BJ (cell line): ENCODE measurements at places on chromosomes 2 and 18.

GRCh38 chr2:185174353-185174752, 564.3 kb upstream of the FSIP2 start:
- no peak for DNase-seq

DNA sequence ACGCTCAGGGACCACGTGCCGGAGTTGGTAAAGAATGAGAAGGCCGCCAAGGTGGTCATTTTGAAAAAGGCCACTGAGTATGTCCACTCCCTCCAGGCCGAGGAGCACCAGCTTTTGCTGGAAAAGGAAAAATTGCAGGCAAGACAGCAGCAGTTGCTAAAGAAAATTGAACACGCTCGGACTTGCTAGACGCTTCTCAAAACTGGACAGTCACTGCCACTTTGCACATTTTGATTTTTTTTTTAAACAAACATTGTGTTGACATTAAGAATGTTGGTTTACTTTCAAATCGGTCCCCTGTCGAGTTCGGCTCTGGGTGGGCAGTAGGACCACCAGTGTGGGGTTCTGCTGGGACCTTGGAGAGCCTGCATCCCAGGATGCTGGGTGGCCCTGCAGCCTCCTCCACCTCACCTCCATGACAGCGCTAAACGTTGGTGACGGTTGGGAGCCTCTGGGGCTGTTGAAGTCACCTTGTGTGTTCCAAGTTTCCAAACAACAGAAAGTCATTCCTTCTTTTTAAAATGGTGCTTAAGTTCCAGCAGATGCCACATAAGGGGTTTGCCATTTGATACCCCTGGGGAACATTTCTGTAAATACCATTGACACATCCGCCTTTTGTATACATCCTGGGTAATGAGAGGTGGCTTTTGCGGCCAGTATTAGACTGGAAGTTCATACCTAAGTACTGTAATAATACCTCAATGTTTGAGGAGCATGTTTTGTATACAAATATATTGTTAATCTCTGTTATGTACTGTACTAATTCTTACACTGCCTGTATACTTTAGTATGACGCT, 5.8 kb downstream of the MYCN start:
- DNase-seq, result no peak

GRCh38 chr2:44100351-44100750, 68.3 kb upstream of the PPM1B start:
- DNase-seq, result peak; percentile 85

DNA sequence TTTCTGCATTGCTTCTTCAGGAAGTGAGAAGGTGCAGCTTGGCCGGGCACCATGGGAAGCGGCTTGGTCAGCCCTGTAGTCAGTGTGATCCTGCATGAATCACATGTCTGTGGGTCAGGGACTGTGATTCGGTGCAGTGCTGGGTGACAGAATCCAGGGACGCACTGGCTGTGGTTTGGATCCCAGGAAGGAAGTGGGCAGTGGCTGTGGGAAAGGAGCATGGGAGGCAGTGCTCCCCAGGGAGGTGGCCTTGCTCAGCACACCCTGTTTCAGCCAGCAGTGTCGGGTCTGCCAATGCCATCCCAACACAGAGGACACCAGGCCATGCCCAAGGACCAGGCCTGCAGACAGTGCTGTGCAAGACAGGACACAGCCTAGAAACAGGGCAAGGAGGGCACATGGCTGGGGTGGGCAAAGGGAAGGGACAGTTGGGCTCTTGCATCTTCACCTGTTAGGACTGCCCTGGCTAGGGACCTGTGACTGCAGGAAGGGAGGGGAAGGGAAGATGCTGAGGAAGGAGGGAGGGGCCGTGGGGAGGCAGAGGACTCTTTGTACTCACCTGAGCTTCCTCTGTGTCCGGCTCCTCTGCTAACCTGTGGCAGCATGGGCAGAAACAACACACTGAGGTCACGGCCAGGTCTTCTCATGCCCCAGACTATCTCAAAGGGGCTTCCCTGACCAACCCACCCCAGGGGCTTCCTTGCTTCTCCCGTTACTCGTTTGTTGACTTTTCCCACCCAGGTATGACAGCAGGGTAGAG, 37.2 kb upstream of the DNMT3A start:
- no peak for DNase-seq
